ENCODE measurements at places on chromosomes 16 and 17. TPM values are rescaled to one million over a fixed set of nuclear protein-coding genes. Genes with fewer than 3 reads are reported as not detected.

Gene ITGB4
- not detected for total RNA-seq

Gene ARL5C
- total RNA-seq: not detected

Gene EXOC3L1
- not detected for total RNA-seq

DNA sequence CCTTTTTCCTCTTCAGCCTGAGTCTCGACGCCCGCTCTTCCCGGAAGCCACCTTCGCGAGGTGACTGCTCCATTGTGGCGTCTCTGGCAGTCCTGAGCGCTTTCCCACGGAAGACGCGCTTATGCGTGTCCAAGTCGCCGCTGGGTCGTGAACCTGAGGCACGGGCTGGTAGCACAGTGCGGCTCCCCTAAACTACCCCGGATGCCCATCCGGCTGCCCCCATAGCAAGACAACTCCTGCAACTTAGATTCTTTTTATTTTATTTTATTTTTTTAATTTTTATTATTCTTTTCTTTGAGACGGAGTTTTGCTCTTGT, 2.1 kb upstream of the ESRP2 start:
- peak; percentile 36 for DNase-seq

DNA sequence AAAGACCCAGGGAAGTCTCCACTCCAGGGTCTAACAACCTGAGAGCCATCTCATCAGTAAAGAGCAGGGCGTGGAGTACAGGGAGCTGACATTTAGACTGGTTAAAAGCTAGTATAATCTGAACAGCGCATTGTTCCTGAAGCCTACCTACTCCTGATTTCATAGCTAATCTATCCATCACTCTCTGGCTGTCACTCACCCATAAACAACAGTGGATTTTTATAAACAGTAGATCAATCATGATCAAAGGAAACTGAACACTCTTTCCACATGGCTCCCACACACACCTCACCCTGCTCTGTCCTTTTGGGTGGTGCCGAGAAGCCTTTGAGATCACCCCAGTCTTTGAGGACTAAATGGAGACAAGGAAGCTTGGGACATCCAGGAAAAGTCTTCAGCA, 13.0 kb upstream of the COG1 start:
- no peak for DNase-seq

DNA sequence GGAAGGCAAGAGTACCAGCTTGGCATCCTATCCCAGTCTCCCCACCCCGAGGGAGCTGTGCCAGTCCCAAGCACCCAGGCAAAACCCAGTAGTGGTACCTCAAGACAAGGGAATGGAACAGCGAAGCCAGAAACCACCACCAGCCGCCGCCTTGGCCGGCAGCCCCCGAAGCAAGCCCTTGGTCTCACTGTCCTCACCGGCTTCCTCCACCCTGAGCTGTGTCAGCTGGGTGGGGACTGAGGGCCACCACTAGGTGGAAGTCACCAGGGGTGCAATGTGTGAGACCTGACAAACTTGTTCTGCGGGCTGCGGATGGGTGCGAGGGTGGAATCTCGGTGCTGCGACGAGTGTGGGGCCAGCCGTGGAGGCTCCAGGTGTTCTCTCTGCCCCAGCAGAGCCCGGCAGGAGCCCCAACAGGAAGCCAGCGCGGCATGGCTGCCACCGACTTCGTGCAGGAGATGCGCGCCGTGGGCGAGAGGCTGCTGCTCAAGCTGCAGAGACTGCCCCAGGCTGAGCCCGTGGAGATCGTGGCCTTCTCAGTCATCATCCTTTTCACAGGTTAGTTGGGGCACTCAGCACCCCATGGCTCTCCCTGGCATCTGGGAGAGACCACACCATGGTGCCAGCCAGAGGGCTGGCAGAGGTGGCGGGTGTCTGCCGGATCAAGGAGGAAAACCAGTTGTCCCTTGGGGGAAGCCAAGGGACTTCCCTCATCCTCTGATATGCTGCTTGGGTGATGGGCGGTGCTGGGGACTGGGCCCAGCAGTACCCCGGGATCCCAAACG, 6.7 kb downstream of the SMIM5 start:
- DNase-seq: no peak

Gene QPRT
- 0.96 TPM for total RNA-seq

DNA sequence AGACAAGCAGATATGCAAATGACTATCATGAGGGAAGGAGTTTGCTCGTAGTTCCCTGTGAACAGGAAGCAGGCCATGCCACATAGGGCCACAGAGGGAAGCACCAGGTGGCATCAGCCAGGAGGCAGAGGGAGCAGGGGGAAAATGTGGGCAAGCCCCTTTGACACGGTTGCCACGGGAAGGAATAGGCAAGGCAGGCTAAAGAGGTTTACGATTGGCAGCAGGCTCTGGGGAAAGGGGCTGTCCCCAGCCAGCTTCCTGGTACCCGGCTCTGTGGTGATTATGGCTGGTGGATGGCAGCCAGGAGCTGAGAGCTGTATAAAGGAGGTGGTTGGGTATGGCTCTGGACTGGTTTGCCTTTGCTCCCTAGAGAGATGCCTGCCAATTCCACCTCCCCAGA, 848 bp downstream of the CES3 start:
- DNase-seq: no peak

- DNase-seq: no peak
These were observed 249.3 kb upstream of the CIBAR2 start for GRCh38 chr16:85361441-85362118.

DNA sequence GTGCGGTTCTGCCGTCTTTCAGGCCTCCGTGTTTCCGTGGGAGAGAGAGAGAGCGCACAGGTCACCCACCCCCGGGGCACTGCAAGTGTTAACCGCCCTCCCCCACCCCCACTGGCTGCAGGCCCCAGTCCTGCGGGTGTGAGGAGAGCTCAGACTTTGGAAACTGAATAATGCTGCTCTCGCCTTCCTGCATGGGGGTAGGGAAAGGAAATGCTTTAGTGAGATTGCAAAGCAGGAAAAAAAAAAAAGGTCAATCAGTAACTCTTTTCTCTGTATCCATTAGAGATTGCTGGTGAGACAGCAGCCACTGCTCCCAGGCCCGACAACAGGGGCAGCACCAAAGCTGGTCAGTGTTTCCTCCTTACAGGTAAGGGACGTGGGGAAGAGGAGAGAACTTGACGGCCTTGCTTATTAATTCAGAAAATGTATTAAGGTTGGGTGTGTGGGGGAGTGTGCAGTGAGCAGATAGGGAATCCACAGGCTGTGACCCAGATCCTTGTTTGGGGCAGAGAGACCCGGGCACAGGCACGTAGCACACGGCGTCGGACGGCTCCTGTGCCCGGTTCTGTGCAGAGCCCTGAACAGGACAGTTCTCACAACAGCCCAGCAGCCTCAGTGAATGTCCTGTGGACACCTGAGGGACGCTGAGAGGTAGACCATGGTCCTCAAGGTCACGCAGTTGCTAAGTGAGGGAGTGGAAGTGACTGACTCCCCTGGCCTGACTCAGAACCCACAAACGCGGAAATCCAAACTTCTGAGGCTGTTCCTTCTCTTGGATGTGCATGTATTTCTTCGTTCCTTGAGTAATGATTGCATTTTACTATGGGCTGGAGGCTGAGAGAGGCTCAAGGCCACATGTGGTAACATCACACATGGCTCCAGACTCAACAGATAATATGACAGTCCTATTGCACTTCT, 156.5 kb downstream of the FOXL1 start:
- DNase-seq: no peak

Gene HSPB9
- total RNA-seq: not detected

DNA sequence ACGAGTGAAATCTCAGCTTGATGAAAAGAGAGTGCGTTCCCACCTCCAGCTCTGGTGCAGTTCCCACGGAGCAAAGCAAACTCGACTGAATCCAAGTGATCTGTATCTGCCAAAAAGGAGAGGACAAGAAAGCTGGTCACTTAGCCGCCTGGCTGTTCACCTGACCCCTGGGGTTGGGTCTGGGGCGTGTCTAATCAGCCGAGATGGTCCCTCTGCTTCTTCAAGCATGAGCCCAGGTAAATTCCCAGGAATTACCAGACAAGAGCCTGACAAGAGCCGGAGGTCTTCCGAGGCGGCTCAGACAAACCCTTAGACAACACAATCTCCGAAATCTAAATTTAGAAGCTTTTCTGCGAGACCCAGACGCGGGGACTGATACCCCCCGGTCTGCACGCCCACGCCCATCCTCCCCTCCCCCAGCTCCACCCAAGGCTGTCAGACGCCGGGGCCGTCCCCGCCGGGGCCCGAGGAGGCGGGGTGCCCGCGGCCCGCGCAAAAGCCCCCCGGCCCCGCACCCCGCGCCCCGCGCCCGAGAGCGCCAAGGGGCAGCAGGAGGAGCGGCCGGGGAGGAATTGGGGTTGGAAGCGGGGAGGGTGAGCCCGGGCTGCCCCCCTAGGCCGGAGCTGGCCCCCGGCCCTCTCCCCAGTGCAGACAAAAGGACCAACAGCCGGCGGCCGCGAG, 674 bp downstream of the ZNF821 start:
- DNase-seq: peak; percentile 46

GRCh38 chr17:42893359-42893758, 7.2 kb upstream of the G6PC1 start:
- DNase-seq: no peak

GRCh38 chr17:10756185-10756584, 26.4 kb upstream of the TMEM220 start:
- no peak for DNase-seq

- DNase-seq: no peak
These were observed 40.8 kb downstream of the RPA1 start for GRCh38 chr17:1870592-1870991.

DNA sequence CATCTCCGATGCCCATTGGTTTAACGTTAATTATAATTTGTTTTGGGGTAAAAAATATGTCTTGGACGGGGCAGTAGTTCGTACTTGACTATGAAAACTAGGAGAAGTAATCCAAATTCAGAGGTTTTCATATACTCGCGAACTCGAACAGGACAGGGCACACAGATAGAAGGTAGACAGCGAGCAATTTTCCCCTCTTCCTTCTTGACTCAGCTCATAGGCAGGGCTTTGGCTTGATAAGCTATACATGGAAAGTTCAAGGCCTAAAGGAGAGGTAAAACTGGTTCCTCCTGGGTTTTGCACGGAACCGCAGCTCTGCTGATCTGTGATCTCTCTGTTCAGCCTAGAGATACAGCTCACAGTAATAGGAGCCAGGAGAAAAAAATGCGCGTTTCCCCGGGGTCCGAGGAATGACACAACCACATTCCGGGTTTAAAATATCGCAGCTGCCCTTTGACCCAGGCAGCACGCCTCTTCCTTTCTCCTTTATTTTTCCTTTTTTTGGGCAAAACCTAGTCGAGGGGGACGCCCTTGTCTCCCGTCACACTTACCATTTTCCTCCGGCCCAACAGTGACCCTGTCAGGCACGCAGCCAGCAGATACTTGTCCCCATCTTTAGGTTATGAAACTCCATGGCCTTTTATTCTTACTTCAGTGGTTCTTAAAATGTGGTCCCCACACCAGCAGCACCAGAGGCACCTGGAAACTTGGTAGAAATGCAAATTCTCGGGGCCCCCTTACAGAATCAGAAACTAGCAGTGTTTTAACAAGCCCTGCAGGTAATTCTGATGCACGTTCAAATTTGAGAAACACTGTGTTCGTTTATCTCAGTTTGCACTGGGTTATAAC, 1.7 kb upstream of the LASP1 start:
- DNase-seq: no peak

Gene TEX14
- 0.60 TPM for total RNA-seq

DNA sequence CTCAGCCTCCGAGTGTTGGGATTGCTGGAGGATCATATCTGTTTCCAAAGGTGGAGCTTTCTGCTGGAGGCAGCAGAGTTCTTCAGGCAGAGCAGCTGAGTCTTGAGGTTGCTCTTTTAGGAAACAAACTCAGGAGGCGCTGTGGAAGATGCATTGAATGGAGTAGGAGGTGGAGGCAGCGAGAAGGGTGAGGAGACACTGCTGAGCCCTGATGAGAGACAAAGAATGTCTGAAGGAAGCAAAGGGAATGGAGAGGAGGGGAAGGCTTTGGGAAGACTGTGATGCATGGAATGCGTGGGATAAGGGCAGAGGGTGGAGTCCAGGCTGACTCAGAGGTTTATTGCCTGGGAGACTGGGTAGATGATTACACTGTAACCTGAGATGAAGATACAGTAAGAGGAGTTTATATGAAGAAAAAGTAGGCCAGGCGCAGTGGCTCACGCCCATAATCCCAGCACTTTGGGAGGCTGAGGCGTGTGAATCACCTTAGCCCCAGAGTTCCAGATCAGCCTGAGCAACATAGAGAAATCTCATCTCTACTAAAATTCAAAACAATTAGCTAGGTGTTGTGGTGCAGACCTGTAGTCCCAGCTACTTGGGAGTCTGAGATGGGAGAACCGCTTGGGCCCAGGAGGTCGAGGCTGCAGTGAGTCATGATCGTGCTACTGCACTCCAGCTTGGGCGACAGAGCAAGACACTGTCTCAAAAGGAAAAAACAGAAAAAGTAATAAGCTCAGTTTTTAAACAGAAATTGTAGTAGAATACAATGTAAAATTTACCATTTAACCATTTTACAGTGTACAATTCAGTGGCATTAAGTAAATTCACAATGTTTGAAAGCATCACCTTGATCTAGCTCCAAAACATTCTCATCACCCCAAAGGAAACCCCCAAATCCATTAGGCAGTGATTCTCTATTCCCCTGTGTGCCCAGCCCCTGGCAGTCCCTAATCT, 17.8 kb upstream of the TMEM219 start:
- DNase-seq: no peak

Gene TMEM204
- 23.4 TPM for total RNA-seq

DNA sequence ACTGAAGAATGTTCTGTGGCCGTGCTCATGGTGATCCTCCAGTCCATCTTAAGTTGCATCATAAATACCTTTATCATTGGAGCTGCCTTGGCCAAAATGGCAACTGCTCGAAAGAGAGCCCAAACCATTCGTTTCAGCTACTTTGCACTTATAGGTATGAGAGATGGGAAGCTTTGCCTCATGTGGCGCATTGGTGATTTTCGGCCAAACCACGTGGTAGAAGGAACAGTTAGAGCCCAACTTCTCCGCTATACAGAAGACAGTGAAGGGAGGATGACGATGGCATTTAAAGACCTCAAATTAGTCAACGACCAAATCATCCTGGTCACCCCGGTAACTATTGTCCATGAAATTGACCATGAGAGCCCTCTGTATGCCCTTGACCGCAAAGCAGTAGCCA, 36.8 kb upstream of the KCNJ2 start:
- no peak for DNase-seq

GRCh38 chr16:11471548-11471947, 115.2 kb downstream of the LITAF start:
- no peak for DNase-seq

Gene CACNG3
- not detected for total RNA-seq

DNA sequence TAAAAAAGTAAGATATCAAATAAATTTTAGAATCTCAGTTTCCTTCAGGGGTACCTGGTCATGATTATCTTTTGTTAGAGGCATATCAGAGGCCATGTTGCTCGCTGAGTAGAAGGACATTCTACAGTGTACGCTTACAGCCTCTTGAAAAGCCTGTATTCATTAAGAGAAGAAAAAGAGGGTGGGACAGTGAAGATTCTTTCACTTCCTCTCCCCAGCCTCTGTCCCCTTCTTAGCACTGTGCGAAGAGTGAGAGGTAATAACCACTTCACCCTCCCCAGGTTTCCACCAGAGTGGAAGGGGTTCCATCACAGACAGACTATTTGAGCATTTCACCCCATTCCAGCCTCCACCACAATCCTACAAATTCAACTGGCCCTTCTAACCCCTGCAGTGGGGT, 4.8 kb upstream of the LPO start:
- DNase-seq: no peak

Measured in T-helper 17 cell (primary cell).